ENCODE measurements at places on chromosomes 12 and 14.

DNA sequence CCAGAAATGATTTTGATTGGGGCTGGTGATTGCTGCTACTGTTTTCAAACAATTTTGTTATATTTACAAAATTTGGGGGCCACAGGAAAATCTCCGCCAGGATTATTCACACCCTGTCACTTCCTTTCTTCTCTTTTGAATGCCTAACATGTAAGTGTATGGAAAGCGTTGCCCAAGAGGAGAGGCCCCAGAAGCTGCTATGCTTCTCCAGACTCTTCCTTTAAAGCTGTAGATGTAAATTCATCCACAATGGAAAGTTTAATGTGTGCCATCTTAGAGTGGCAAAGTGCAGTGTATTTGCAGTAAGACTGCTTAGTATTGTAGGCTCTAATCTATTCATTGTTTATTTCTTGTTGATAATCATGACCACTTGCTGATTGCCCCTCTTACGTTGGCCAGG is 136.7 kb upstream of the LRIG3 start:
- DNase-seq: no peak

- DNase-seq: no peak
These were observed 12.1 kb downstream of the ZFHX2 start for GRCh38 chr14:23539248-23540140.

- no peak for DNase-seq
These were observed 47.8 kb downstream of the ATL1 start for GRCh38 chr14:50607761-50608160.

- no peak for DNase-seq
These were observed 4.7 kb downstream of the VSIG10 start for GRCh38 chr12:118098911-118099671.

DNA sequence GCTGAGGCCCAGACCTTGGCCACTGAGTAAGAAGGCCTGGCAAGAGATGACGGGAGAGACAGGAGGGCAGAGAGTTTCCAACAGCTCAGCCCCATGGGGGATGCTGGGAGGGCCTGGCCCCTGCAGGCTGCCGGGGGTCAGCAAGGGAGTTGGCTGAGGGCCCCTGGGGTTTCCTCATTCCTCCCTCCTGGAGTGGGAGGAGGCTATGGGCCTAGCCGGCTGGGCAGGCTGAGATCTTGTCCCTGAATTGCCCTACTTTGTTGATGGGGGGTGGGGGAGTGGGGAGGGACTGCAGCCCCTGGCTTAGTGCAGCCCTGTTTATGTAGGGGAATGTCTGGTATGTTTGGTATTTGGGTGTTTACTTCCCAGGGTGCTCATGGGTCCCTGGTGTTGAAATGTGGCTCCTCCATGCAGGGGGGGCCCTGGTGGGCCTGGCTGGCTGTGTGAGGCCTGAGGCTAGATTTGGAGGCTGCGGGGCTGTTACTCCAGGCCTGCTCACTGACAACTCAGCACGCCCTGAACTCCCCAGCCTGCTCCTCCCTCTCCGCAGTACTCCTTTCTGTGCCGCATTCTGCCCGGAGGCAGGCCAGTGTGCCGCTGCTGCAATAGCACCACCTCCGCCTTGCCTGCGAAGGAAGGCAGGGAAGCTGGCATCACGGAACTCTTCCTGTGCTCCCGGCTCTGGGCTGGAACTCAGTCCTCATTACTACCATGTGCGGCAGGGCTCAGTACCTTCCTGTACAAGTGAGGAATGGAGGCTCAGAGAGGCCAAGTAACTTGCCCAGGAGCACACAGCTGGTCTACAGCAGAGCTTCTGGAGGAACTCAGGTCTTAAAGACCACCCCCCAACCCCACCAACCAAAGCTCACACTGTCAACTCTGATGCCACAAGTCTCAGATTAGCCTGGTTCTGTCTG is 25.3 kb downstream of the JDP2 start:
- no peak for DNase-seq

DNA sequence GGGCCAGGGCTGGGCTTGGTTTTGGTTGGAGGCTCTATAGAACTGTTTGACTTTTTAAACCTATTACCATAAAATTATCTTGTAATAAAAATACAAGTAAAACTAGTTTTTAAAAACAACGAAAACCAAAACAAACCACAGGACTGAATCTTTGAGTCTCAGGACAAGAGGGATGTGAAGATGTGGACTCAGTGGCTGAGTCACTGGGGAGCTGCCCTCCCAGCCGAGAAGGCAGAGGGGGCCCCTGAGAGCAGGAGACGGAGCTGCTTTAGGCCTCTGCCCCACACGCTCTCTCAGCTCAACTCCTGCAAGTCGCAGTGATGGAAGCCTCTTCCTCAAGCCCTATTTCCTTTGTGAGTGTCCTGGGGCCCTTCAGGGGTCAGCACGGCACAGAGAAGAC is 59.0 kb downstream of the CDC42BPB start:
- no peak for DNase-seq

DNA sequence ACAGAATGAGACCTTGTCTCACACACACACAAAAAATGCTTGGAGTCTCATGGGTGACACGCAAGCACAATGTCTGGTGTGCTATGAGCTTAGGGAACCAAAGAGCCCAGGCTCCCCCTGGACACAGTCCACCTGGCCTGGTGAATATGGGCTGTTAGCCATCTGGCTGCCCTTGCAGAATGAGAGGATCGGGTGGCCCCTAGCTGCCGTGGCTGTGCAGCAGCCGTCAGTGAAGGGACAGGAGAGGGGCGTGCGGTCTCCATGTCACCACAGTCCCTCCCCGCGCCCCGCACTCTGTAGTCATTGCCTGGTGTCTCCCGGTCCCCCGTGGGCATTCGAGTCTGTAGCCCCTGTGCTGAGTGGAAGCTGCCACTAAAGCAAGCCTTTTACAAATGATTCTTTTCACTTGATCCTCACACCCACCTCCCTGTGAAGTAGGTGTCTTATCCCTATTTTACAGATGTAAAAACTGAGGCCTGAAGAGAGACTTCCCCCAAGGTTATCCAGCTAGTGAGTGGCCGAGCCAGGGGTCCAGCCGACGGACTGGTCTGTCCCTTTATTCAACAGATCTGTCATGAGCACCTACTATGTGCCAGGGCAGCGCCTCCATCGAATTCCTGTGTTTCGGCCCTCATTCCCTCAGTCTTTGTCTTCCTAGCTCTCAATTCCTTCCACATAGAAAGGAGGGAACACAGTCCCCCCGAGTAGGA is 18.8 kb downstream of the MVK start:
- no peak for DNase-seq

DNA sequence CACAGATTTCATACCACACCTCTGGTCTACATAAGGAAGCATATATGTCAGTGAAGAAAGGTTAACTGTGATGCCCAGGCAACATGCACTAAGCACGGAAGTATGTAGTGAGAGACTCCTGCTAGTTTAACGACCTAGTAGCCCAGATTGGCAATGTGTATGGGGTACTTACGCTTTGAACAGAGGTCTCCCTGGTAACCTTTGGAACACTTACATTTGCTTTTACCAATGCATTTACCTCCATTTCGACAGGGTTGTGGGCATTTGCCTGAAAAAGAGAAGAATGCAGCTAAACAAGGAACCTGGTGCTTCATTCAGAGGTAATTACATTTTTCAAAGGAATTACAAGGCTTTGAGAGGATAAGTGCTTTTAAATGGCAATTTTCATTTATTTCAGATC is 65.2 kb downstream of the WIF1 start:
- no peak for DNase-seq

GRCh38 chr12:119715268-119715620 is 47.3 kb downstream of the PRKAB1 start:
- no peak for DNase-seq

DNA sequence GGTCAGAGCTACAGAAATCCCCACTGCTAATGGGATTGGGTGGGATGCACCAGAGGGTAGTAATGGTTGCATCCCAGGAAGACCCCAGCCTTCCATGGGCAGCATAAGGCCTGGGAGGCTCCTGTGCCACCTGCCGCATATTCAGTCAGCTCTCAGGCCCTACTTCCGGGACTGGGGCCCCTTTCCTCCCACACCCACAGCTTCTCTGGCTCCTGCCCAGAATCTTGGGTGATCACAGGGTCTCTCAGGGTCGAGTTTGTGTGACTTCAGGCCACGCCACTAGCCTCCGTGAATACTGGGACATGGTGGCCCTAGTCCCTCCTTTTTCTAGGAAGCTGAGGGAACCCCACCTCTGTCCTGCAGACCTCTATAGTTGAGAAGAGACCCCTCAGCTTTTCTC is 66.8 kb upstream of the RIN3 start:
- DNase-seq: no peak

GRCh38 chr14:71702786-71703185 is 229.4 kb upstream of the RGS6 start:
- DNase-seq: no peak

Data from hindlimb muscle (tissue), 1 donor.